ENCODE measurements at places on chromosomes 2 and 18. TPM values are rescaled to one million over a fixed set of nuclear protein-coding genes. Genes with fewer than 3 reads are reported as not detected.

The CRYGD gene
- not detected for total RNA-seq

The GPAT2 gene
- total RNA-seq = 1.3 TPM

The HOXD3 gene
- 2.6 TPM for total RNA-seq

The DSC3 gene
- total RNA-seq = under 0.01 TPM

The NPPC gene
- total RNA-seq = not detected

The CXCR4 gene
- total RNA-seq = 3.6 TPM

The TUBA3D gene
- total RNA-seq = not detected

The CPLX4 gene
- total RNA-seq = not detected

The IL36G gene
- total RNA-seq = not detected

The TXNDC2 gene
- 0.22 TPM for total RNA-seq

The TUBB8B gene
- not detected for total RNA-seq
